ENCODE measurements at places on chromosomes 16 and 17.
A peak's percentile ranks its signal among the peaks of the same experiment; 100 is the strongest.

GRCh38 chr17:45197108-45197507 lies 24.6 kb upstream of the FMNL1 start:
- DNase-seq, result no peak

GRCh38 chr17:18038149-18038850 lies 668 bp downstream of the ATPAF2 start:
- no peak for DNase-seq

DNA sequence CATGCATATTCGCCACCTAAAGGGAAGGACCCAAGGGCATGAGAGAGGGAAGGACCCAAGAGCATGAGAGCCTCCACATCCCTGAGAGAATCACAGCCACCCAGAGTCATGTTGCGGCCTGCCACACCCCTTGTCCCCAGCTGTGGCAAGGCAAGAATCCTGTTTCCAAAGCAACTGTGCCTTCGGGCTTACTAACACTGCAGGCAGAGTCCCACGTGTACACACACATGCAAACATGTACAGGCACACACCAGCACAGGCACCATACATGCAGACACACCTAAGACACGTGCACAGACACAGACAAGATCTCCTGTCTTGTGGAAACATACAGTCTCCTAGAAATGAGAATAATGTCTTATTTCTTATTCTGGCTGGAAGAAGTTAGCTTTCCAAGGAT lies 92.4 kb upstream of the CDYL2 start:
- no peak for DNase-seq

- no peak for DNase-seq
These were observed 3.7 kb upstream of the SRCIN1 start for GRCh38 chr17:38609280-38610031.

- no peak for DNase-seq
These were observed 48.0 kb upstream of the CDYL2 start for GRCh38 chr16:80852261-80852872.

DNA sequence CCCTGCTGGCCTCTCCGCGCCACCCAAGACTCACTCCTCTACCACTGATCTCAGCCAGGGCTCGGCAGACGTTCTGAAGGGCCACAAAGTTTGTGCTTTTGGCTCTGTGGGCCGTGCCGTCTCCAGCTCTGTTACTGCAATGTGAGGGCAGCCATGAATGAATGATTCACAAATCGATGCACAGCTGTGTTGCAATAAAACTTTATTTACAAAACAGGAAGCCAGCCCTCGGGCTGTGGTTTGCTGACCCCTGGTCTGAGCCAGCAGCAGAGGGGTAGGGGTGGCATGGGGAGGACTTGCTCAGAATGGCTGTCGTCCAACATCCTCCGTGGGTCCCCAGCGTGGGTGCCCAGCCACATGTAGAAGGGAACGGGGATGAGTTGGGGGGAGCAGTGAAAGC lies 63.0 kb upstream of the PVALEF start:
- no peak for DNase-seq

- no peak for DNase-seq
These were observed 108.8 kb upstream of the RPL38 start for GRCh38 chr17:74094651-74095050.

GRCh38 chr16:78002915-78003538 lies 19.3 kb upstream of the CLEC3A start:
- peak; percentile 28 for DNase-seq

DNA sequence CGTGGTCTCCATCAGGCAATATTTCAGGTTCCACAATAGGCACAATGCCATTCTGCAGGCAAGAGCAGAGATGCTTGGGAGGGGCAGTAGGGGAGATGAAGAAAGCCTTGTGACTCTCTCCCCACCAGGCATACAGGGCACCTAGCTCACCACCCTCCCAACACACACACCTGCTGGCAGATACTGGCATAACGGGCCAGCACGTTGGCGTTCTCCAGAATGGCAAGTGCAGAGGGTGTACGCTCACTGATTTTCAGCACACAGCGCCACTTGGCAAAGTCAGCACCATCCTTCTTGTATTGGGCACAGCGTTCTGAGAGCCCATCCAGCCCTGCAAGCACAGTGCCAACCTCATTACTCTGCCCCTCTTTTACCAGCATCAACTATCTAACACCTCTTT lies 2.2 kb downstream of the ALDOC start:
- no peak for DNase-seq

DNA sequence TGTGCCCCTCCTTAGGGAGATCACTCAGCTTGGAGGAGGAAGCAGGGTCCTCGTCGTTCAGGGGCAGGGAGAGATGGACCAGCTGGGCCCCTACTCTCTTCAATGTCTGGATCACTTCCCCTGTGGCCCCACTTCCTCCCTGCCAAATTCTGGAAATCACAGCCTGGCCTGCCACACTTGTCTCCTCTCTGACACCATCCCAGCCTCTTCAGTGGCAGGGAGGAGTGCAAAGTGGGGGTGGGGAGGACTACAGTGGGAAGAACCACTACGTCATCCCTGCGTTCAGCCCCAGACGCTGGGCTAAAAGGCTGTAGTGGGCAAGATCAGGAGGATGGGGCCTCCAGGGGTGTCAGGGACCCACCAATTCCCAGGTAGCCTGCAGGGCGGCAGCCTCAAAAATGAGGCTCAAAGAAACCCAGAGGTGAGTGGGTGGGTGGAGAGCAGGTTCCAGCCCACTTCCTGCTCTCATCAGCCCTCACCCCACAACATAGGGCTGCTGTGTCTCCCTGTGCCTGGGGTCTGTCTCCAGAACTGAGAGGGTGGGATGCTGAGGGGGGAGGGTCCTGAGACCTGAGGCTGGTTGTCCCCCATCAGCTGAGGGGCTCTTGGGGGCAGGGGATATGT lies 25.0 kb upstream of the TAC4 start:
- no peak for DNase-seq

DNA sequence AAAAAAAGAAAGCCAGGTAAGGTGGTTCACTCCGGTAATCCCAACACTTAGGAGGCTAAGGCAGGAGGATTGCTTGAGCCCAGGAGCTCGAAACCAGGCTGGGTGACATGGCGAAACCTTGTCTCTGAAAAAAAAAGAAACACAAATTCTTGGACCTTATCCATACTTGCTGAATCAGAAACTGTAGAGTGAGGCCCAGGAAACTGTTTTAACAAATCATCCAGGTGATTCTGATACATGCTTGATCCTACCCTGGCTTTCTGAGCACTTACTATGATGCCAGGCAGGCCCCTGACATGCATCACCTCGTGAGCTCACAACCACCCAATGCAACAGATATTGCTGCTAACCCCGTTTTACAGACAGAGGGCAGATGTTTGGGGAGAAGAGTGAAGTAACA lies 4.0 kb upstream of the NAE1 start:
- no peak for DNase-seq

DNA sequence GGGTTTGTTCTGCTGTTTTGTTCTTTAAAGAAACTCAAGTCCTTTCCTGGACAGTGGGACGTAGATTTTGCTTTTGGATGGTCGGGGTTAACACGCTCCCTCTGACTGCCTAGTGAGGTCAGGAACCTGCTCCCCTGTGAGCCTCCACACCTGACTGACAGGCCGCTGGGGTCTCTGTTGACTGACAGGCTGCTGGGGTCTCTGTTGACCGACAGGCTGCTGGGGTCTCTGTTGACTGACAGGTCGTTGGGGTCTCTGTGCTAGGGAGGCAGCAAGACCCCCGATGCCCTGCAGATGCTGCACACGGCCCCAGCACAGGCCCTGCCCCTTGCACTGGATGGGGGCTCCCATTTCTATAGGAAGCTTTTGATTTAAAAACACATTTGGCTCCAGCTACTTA lies 33.5 kb downstream of the LMF1 start:
- no peak for DNase-seq

GRCh38 chr17:51857052-51857597 lies 301.4 kb downstream of the CA10 start:
- DNase-seq, result no peak

GRCh38 chr16:31505483-31505882 lies 2.7 kb downstream of the RUSF1 start:
- DNase-seq, result no peak

DNA sequence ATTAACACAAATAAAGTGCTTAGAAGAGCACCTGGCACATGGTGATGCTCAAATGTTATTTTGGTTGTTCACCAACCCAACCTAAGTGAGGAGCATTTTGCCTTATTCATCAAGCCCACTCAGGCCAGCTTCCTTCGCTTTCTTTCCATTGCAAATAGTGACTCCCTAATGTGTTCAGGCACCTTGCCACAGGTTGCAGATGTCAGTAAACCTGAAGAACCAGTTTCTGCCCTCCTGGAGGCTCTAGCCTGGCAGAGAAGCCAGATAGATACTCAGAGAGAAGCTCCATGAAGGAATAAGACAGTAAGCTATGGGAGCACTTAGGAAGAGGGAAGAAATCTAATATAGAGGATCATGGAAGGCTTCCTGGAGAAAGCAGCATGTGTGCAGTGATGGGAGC lies 23.9 kb downstream of the GPR139 start:
- no peak for DNase-seq

- DNase-seq, result no peak
These were observed 17.3 kb downstream of the MRPS23 start for GRCh38 chr17:57832314-57833178.

DNA sequence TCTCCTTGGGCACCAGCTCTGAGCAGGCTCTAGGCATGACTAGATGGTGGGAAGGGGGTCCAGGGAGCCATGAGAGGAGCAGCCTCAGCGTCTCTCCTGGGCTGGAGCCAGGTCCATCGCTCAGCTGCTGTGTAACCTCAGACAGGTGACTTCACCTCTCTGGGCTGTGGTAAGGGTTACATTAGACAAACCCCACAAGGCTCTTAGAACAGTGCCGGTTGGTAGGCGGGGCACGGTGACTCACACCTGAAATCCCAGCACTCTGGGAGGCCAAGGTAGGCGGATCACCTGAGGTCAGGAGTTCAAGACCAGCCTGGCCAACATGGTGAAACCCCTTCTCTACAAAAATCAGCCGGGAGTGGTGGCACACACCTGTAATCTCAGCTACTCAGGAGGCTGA lies 18.1 kb upstream of the NPTX1 start:
- no peak for DNase-seq
